ENCODE measurements at places on chromosomes 6 and 20.

- no peak for DNase-seq
Observed at GRCh38 chr6:143039548-143039947, 21.1 kb upstream of the AIG1 start.

- DNase-seq, result no peak
Observed at GRCh38 chr6:63676412-63677114, 41.0 kb downstream of the PHF3 start.

DNA sequence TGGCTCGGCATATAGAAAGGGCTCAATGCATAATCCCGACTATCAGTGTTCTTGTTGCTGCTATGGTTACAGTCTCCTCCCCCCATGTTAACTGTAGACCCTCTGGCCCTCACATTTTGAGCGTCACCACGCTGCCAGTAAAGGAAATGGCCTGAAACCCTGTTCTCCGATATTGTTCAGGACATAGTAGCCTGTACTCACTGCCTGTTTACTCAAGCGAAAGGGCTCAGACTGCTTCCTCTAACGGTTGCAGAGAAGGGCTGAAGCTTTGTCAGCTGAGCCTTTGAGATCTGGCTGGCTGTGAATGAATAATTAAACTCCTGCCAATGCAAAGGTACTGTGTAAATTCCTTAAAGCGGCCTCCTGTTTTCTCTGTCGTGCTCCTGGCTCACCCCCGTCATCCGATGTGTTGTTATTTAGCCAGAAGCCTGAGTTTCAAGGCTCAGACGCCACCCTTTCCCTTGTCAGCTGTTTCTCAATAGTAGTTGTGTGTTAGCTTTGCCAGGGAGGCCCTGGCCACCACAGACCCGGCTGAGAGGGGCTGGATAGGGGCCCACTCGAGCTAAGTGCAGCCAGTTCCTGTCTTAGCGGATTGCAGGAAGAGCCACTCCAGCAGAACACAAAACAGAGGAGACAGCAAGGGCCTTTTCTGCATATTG lies 31.2 kb upstream of the RALGAPA2 start:
- no peak for DNase-seq

- no peak for DNase-seq
Observed at GRCh38 chr20:6007529-6008103, 46.2 kb downstream of the LRRN4 start.

GRCh38 chr6:92979281-92979680 lies 440.1 kb downstream of the EPHA7 start:
- DNase-seq, result no peak

- no peak for DNase-seq
Observed at GRCh38 chr6:84428300-84428907, 201.0 kb upstream of the CEP162 start.

DNA sequence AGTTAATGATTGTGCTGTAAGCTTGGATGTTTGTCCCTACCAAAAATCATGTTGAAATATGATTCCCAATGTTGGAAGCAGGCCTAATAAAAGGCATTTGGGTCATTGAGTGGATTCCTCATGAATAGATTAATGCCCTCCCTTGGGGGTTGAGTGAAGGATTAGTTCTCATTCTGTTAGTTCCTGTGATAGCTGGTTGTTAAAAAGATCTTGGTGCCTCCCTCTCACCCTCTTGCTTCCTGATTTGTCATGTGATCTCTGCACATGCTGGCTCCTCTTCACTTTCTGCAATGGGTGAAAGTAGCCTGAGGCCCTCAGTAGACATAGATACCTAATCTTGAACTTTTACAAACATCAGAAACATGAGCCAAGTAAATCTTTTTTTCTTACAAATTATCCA lies 115.6 kb upstream of the HCRTR2 start:
- DNase-seq, result no peak

DNA sequence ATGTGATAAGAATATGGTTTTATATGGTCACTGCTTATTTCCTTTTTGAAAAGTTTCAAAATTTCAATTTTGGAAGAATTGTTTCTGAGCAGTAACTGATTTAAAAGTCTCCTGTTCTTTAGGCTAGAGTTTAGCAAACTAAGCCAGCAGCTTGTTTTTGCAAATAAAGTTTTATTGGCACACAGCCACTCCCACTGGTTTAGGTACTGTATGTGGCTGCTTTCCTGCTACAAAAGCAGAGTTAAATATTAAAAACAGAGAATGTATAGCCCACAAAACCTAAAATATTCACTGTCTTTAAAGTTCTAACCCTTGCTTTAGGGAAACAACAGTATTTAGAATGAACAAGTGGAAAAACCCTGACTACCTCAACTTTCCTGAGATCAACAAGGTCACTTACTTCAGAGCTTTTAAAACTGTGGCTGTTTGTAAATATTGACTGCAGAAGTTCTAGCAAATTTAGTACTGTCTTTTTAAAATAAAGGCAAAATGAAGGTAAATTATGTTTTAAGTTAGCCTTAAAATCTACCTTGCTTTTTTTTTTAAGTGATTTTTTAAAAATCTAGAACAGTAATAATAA lies 104.1 kb downstream of the B3GAT2 start:
- no peak for DNase-seq

Data from activated CD8-positive, alpha-beta memory T cell treated with anti-CD3 and anti-CD28 coated beads for 1 hour (primary cell).